Astrocyte (in vitro differentiated cells and primary cell): ENCODE measurements at places on chromosomes 3 and 15. TPM values are rescaled to one million over a fixed set of nuclear protein-coding genes. Genes with fewer than 3 reads are reported as not detected.

ADCY5 gene
- total RNA-seq, result 1.2 and 1.5 TPM in 2 replicates

TMEM212 gene
- not detected in 2 replicates for total RNA-seq

DNA sequence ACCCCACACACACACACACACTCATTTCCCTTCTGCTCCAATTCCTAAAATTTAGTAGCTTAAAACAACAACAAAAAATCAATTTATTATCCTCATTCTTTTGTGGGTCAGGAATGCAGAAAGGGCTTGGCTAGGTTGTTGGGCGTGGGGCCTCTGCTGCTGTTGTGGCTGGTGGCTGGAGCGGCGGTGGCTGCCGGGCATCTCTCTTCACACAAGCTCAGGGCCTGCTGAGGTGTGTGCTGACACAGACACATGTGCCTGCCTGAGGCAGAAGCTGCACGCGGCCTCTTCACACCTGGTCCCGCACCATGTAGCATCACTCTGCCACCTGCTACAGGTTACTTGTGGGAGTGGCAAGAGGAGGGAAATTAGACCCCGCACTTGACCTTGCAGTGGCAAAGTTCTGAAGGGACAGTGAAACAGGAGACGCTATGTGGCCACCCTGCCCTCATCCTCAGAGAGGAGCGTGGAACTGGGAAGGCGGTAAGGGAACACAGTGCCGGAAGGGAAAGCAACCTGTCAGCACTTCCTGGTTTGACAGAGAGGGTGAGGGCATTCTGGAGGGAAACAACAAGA lies 64.0 kb upstream of the PRR20G start:
- DNase-seq, result no peak
- no peak overlapping the region for H3K4me3 ChIP-seq
- peaks cover 2% of the 10 kb centered on the region for H3K27me3 ChIP-seq
- H3K4me1 ChIP-seq, result no peaks in the 10 kb centered on the region
- H3K36me3 ChIP-seq, result no peaks in the 10 kb centered on the region

GRCh38 chr3:63135367-63135766 lies 142.7 kb upstream of the SYNPR start:
- peaks cover 9% of the 10 kb centered on the region for H3K4me1 ChIP-seq
- no peaks in the 10 kb centered on the region for H3K27me3 ChIP-seq
- no peak overlapping the region for H3K4me3 ChIP-seq
- no peaks in the 10 kb centered on the region for H3K36me3 ChIP-seq

DNA sequence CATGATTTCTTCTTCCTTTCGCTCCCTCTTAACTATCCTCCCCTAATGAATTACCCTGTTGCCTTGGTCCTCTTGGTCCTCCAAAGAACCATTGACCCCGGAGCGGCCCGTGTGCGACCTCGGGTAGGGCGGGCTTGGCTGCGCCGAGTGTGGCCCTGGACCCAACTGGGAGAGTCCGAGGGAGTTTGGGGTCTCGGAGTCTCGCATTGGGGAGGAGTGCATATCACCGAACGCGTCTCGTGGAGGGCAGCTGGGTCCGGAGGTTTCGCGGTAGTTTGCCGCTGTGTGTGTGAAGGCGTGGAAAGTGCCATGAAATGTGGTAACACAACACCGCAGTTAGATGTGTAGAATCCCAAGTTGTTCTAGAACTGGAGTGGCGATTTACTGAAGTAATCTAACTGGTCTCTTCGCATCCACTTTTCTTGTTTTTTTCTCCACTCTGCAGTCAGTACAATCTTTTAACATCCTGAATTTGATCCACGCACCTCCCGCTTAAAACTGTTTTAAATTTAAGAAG lies 363 bp downstream of the GTF2E1 start:
- H3K27ac ChIP-seq, result peak overlapping the region; percentile 99
- DNase-seq, result peak; percentile 36
- peak overlapping the region; percentile 97 for H3K4me3 ChIP-seq

DNA sequence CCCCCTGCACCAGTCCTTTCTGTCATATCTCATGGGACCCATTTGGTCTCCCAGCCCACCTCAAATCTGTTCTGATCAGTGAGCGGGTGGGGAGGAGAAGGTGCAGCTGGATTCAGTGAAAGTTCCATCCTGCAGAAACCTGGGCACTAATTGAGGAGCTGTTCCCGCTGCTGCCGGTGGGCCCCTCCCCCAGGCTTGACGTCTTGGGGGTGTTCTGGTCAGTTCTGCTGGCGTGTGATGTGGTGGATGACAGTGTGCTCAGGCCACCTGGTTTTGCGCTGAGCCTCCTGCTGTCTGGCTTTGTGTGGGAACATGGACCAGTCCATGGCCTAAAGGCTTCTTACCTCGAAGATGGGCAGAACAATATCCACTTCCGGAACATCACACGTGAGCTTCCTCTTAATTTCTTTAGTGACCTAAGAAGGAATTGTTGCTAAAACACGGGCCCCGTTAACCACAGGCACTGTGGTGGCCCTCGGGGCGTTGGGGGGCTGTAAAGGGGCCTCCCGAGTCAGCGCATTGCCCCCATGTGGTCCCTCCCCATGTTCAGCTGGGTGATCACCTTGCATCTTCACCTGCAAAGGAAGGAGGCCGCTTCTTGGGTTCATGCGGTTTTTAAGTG lies 59.7 kb downstream of the RGMA start:
- H3K4me3 ChIP-seq, result no peak overlapping the region
- DNase-seq, result peak; percentile 36
- H3K36me3 ChIP-seq, result peaks cover 37% of the 10 kb centered on the region
- H3K4me1 ChIP-seq, result peaks cover 22% of the 10 kb centered on the region
- H3K27me3 ChIP-seq, result no peaks in the 10 kb centered on the region

- no peaks in the 10 kb centered on the region for H3K36me3 ChIP-seq
- H3K4me3 ChIP-seq, result no peak overlapping the region
- peaks cover 24% of the 10 kb centered on the region for H3K27me3 ChIP-seq
Observed at GRCh38 chr3:42505849-42506410, 3.5 kb downstream of the VIPR1 start.

DNA sequence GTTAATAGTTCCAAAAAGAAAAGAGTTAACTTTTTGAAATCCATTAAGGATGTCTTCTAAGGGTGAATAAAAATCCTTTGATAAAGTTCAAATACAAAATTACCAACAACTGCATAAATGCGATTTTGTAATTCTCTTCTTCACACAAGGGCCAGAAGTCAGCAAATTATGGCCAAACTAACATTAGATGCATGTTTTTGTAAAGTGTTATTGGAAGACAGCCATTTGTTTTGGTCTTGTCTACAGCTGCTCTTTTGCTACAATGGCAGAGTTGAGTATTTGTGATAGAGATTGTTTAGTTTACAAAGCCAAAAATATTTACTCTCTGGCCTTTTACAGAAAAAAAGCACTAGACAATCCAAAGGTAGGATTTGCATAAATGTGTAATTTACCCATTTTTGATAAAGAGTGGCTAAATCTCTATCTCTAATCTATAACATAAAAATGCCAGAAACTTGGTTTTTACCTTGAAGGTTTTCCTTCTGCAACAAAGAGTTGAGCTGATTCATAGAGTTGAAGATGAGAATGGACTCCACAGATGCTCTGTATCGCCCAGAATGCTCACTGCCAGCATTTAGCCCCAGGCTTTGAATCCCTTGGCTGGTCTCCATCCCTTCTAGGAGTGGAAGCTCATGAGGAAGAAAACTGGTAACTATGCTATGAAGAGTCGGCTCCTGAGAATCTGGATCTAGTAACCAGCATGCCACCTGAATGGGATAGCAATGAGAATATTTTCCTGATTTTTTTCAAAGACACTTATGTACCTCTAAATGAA lies 64.5 kb downstream of the POLQ start:
- H3K4me1 ChIP-seq, result peaks cover 19% of the 10 kb centered on the region
- no peak overlapping the region for H3K4me3 ChIP-seq
- peak overlapping the region; percentile 47 for H3K27ac ChIP-seq
- DNase-seq, result peak; percentile 6
- H3K36me3 ChIP-seq, result peaks cover 3% of the 10 kb centered on the region

DNA sequence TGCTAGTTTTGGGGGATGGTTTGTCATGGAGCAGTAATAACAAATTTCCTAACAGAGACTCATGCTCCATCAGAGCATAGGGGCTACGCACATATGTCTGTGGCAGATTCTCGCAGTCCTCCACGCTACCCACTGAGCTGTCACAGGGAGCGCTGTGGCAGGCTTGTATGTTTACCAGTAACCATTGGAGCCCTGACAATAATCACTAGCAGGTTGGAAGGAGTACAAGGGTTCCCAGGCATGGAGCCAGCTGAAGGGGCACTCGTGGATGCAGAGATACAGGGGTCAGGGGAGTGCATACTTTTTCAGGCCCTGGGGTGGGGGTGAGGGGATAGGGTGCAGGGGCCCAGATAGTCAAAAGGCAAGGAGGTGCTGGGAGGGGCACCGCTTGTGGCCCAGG lies 7.9 kb upstream of the GP9 start:
- DNase-seq, result no peak
- no peaks in the 10 kb centered on the region for H3K36me3 ChIP-seq

DNA sequence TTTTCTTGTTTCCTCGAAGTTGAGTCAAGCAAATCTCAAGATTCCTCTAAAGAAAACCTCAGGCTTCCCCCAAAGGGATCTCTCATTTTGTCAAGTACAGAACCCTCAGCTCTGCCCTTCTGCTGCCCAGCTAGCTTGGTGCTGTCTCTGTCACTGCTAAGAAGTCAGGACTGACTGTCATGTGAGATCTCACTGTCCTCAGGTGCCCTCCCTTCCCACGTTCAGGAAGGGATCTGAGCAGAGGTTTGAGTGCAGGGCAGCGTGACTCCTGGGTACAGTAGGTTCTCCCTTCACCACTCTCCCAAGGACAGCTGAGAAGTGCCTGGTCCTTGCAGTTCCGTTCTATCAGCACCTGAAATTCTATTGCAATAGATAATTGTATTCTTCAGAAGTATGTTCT lies 229.7 kb downstream of the SLCO3A1 start:
- H3K27me3 ChIP-seq, result no peaks in the 10 kb centered on the region
- no peaks in the 10 kb centered on the region for H3K36me3 ChIP-seq
- H3K27ac ChIP-seq, result no peak overlapping the region

DNA sequence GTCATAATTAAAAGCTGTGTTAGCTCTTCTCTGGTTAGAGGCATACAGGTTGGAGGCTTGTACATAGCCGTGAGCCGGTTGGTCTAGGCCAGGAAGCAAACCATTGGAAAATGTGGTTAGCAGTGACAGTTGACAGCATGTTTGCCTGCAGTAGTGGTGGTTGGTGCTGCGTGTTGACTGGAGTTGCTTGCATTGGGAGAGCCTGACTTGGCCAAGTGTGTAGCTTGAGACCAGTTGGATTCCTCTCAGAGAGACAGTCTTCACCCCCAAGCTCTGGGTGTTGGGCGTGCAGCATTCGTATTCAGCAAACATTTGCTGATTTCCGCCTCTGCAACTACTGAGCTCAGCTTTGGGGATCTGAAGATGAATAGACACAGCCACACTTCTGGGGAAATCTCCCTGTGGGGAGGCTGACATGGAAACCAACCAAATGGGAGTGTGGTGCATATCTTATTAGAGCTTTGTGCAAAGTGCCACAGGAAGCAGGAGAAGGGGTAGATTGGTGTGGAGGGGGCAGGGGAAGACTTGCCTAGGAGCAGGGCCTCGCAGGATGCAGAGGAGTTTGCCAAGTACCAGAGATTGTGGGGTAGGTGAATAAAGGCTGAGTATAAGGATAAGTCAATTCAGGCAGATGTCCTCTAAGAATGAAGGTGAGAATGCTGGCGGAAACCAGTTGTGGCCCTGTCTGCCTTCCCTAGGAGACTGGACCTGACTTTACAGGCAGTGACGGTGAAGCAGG lies 83.5 kb downstream of the IGF1R start:
- H3K36me3 ChIP-seq, result no peaks in the 10 kb centered on the region
- H3K4me3 ChIP-seq, result no peak overlapping the region
- H3K27me3 ChIP-seq, result no peaks in the 10 kb centered on the region
- H3K4me1 ChIP-seq, result peaks cover 29% of the 10 kb centered on the region
